Left cardiac atrium (tissue), 4 donors: ENCODE measurements at places on chromosomes 1 and 21.

- no peak for DNase-seq
Observed at GRCh38 chr1:167541610-167542009, 12.0 kb downstream of the CREG1 start.

GRCh38 chr1:9960706-9961562 is 17.7 kb downstream of the NMNAT1 start:
- no peak for DNase-seq

DNA sequence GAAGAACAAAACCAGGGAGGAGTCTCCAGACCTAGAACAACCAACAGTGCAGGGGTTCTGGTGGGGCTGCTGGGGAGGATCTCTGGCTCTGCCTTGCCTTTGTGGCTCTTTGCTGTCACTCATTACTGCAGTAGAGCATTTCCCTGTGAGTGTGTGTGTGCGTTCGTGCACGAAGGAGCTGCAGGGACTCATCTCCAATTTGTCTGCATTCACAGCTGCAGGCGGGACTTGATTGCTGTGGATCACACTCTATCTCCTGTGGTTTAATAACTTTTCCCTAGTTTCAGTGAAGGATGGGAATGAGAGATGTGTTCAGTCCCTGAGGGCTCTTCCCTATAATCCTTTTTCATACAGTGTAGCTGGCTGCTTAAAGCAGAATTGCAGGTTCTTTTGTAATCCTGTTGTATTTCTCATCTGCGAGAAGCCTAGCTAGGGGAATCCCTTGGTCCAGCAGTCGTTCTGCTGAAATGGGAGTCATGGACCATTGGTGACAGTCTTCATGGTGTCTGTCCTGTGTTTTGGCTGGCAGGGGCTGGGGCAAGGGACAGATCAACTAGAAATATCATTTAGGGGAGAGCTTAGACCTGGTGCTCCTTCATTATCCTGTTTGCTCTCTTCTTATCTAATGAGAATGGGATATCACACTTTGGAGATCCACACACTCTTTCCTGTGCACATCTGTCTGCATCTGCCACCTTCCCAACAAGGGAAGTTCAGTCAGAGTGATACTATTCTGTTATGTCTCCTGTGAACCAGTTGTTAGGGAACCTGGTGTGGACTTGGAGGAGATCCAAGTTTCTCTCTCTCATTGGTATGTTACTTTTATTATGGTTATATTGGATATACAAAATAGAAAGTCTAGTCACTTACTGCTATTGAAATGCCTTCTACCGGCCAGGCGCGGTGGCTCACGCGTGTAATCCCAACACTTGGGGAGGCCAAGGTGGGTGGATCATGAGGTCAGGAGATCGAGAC is 3.0 kb downstream of the PCP4L1 start:
- no peak for DNase-seq

DNA sequence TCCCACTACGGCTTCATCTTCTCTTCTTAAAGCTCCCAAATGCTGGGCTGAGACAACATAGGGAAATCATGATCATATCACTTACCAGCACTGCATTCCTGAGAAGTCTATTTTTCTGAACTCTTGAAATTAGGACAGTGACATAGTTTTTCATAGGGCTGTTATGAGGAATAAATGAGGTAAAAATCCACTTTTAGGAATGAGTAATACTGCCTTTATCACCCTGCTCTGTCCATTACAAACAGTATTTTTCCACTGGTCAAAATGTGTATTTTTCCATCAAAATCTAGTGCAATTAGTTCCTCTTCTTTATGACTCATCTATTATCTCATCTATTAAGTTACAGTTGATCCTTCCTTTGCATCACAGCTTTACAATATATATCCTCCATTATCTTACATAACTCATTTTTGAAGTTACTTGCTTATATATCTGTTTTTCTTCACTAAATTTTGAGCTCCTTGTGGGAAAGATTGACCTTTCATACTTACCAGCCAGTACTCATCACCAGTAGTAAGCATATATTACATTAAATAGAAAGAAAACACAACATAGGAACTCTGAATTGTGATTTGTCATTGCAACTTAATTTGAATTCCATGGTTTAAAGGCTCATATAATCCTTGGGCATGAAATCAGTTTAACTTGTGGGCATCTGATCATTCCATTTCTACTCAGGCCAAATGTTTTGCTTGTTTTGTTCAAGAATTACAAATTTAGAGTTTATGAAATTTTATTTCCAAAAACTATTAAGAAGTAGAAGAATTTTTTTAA is 37.1 kb downstream of the PRRX1 start:
- DNase-seq = no peak

- DNase-seq = peak; percentile 78
Observed at GRCh38 chr1:226827458-226827857, 43.0 kb upstream of the PSEN2 start.

DNA sequence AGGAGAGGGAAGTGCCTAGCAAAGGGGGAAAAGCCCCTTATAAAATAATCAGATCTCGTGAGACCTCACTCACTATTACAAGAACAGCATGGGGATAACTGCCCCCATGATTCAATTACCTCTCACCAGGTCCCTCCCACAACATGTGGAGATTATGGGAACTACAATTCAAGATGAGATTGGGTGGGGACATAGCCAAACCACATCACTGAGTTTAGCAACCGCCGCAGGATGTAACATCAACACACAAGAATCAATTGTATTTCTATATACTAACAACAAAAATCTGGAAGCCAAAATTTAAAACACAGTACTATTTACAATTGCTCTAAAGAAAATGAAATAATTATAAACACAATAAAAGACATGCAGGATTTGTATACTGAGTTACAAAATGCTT is 21.9 kb downstream of the DIRAS3 start:
- no peak for DNase-seq
